ENCODE measurements at places on chromosomes 1 and 21.

DNA sequence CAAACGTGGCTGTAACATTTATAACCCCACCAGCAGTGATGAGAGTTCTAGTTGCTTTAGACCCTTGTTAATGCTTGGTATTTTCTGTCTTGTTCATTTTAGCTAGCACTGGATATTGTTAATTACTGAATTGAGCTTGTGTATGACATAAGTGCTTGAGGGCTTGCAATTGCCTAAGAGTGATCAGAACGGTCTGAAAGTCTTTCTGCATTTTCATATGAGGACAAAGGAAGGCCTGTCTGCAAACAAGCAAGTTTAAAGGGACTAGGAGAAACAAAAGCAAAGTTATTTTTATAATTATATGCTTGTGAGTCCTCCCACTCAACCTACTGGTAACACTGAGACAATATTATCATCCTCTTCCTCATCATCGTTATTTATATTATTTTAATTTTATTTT is 305.5 kb upstream of the DUSP10 start:
- no peak overlapping the region for H3K27ac ChIP-seq
- DNase-seq, result no peak
- H3K4me1 ChIP-seq, result no peaks in the 10 kb centered on the region
- no peaks in the 10 kb centered on the region for H3K27me3 ChIP-seq
- no peak overlapping the region for H3K4me3 ChIP-seq
- H3K36me3 ChIP-seq, result no peaks in the 10 kb centered on the region

DNA sequence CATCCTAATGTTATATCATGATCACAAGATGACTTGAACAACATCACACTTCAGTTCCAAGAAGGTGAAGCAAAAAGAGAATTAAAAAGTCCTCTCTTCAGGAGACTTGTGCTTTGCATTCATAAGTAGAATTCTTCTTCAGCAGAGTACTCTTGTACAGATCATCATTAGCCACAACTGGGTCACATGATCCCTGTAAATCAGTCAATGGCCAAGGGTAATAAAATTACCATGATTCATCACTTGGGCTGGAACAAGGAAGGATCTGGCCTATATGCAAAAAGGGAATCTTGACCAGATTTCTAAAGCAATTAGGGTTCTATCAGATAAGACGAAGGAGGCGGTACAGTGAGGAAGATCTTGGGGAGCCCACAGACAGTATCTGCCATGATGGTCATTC is 458.0 kb upstream of the DEPDC1 start:
- H3K36me3 ChIP-seq, result no peaks in the 10 kb centered on the region
- no peak overlapping the region for H3K27ac ChIP-seq
- no peaks in the 10 kb centered on the region for H3K27me3 ChIP-seq

- no peak overlapping the region for H3K4me3 ChIP-seq
- H3K4me1 ChIP-seq, result no peaks in the 10 kb centered on the region
- no peak for DNase-seq
- no peaks in the 10 kb centered on the region for H3K27me3 ChIP-seq
- H3K27ac ChIP-seq, result no peak overlapping the region
- H3K36me3 ChIP-seq, result no peaks in the 10 kb centered on the region
These were observed 252.4 kb upstream of the DUSP10 start for GRCh38 chr1:221994274-221994698.

GRCh38 chr1:236568285-236568894 is 35.9 kb downstream of the HEATR1 start:
- H3K4me3 ChIP-seq, result no peak overlapping the region
- H3K36me3 ChIP-seq, result peaks cover 84% of the 10 kb centered on the region
- H3K4me1 ChIP-seq, result no peaks in the 10 kb centered on the region
- DNase-seq, result no peak
- H3K27me3 ChIP-seq, result no peaks in the 10 kb centered on the region

DNA sequence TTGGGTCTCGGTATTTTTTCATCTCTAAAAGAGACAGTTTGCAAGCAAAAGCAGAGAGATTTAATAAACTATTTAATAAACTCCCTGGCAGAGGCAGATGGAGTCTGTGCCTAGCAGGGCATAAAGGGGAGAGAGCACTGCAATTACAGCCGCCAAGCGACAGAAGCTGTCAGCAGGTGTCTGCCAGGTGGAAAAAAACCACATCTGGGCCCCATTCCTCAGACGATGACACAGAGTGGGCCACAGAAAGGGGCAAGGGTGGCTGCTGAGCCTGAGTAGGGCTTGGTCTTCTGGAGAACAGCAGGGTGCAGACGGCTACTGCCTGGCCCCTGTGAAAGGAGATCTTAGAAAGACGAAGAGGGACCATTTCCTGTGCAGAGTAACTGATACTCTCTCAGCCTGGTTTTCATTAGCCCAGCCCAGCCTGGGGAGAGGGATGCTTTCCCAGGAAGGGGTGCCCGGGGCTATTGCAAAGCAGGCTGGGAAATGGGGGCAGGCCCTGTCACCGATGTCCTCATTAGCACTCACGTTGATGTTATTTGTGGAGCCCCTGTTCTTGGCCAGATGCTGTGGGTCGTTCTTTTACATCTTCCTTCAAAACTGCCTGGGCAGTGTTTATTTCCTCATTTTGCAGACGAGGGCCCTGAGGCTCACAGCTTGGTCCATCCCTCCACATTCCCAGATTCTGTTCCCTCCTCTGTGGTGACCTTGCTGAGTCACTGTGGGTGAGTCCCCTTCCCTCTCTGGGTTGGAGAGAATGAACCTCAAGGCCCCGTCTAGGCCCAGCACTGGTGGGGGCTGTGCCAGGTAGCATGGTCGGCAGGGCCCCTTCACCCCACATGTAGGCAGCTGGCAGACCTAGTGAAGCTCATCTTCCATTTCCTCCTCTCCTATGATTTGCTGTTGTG is 472.7 kb downstream of the PTPRU start:
- H3K36me3 ChIP-seq, result no peaks in the 10 kb centered on the region
- no peak overlapping the region for H3K4me3 ChIP-seq
- H3K27me3 ChIP-seq, result no peaks in the 10 kb centered on the region
- no peaks in the 10 kb centered on the region for H3K4me1 ChIP-seq
- no peak overlapping the region for H3K27ac ChIP-seq
- no peak for DNase-seq

GRCh38 chr1:94551449-94551848 is 9.9 kb upstream of the F3 start:
- no peaks in the 10 kb centered on the region for H3K36me3 ChIP-seq
- peaks cover 16% of the 10 kb centered on the region for H3K4me1 ChIP-seq
- no peak for DNase-seq
- no peak overlapping the region for H3K27ac ChIP-seq

GRCh38 chr1:87268111-87268510 is 60.6 kb upstream of the LMO4 start:
- no peak for DNase-seq
- H3K27ac ChIP-seq, result no peak overlapping the region
- H3K4me1 ChIP-seq, result 0 out of 2 replicates have a peak, but pooled peaks cover 2% of the 10 kb centered on the region
- no peaks in the 10 kb centered on the region for H3K27me3 ChIP-seq
- no peaks in the 10 kb centered on the region for H3K36me3 ChIP-seq

DNA sequence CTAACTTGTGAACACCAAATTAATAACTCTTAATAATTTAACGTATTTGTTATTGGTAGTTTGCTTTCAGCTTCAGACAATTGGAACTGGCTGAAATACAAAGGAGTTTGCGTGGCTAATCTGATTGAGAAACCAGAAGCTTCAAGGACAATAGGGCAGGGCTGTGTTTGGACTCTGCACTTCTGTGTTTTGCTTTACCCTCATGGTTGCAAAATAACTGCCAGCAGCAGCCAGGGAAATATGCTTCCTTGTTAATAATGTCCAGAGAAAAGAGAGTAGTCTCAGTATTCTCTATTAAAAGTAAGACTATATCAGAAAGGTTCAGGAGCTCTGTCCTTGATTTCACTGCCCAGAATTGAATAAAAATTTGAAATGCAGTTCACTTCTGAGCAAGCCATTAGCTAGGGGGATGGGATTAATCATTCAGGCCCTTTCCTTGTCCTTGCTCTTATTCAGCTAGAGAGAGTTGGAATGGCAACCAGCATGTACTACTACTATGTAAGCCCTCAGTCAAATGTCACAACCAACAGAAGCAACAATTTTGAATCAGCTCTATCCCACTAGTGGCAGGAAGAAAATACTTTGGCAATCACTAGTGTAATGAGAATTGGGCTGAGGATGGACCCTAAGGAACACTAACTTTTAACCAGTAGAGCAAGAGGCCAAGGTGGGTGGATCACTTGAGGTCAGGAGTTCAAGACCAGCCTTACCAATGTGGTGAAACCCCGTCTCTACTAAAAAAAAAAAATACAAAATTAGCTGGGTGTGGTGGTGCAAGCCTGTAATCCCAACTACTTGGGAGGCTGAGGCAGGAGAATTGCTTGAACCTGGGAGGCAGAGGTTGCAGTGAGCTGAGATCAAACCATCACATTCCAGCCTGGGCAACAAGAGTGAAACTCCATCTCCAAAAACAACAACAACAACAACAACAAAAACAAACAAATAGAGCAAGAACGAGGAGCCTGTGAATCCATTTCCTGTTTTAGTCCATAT is 76.8 kb downstream of the POU2F1 start:
- H3K27ac ChIP-seq, result no peak overlapping the region
- no peaks in the 10 kb centered on the region for H3K27me3 ChIP-seq
- no peak for DNase-seq
- peaks cover 14% of the 10 kb centered on the region for H3K36me3 ChIP-seq

- no peak overlapping the region for H3K27ac ChIP-seq
- H3K27me3 ChIP-seq, result no peaks in the 10 kb centered on the region
- H3K4me1 ChIP-seq, result no peaks in the 10 kb centered on the region
- H3K36me3 ChIP-seq, result no peaks in the 10 kb centered on the region
- H3K4me3 ChIP-seq, result no peak overlapping the region
These were observed 320.2 kb upstream of the NFIA start for GRCh38 chr1:60762176-60762575.

DNA sequence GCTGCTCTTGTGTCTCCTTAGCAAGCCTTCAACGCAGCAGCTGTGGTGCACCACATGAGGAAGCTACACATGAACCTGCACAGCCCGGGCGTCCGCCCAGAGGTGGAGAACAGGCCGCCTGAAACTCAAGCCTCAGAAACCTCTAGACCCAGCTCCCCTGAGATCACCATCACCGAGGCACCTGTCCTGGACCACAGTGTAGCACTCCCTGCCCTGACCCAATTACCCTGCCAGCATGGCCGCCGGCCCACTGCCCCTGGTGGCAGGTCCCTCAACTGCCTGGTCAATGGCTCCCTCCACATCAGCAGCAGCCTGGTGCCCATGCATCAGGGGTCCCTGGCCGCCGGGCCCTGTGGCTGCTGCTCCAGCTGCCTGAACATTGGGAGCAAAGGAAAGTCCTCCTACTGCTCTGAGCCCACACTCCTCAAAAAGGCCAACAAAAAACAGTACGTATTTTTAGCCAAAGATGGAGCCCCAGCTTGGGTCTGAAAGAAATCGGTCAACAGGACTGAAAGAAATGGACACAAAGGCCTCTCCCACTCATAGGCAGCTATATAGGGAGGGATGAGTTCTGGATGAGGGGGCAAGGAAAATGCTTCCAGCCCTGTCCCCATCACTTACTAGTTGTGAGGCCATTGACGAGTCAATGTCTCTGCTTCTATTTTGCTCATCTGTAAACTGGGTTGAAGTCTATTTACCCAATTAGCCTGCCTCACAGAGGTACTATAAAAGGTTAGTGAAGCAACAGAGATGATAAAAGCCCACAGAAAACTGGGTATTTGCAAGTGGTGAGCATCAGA is 28.5 kb downstream of the CAMK1G start:
- DNase-seq, result no peak
- no peaks in the 10 kb centered on the region for H3K27me3 ChIP-seq
- H3K4me3 ChIP-seq, result no peak overlapping the region
- no peaks in the 10 kb centered on the region for H3K36me3 ChIP-seq
- H3K4me1 ChIP-seq, result no peaks in the 10 kb centered on the region

GRCh38 chr1:172642970-172643369 is 15.9 kb upstream of the FASLG start:
- DNase-seq, result no peak

GRCh38 chr1:14706631-14707030 is 108.1 kb downstream of the KAZN start:
- H3K27me3 ChIP-seq, result no peaks in the 10 kb centered on the region
- no peak overlapping the region for H3K4me3 ChIP-seq
- peaks cover 20% of the 10 kb centered on the region for H3K36me3 ChIP-seq

- H3K36me3 ChIP-seq, result no peaks in the 10 kb centered on the region
- no peak overlapping the region for H3K4me3 ChIP-seq
- no peaks in the 10 kb centered on the region for H3K27me3 ChIP-seq
- H3K4me1 ChIP-seq, result no peaks in the 10 kb centered on the region
- no peak overlapping the region for H3K27ac ChIP-seq
- no peak for DNase-seq
These were observed 26.5 kb upstream of the SLC45A3 start for GRCh38 chr1:205706601-205707502.

- no peak overlapping the region for H3K4me3 ChIP-seq
- peaks cover 36% of the 10 kb centered on the region for H3K36me3 ChIP-seq
- peaks cover 6% of the 10 kb centered on the region for H3K4me1 ChIP-seq
- no peak overlapping the region for H3K27ac ChIP-seq
- H3K27me3 ChIP-seq, result no peaks in the 10 kb centered on the region
These were observed 3.8 kb downstream of the CTPS1 start for GRCh38 chr1:40983286-40983685.

GRCh38 chr1:184988506-184988905 is 14.2 kb upstream of the NIBAN1 start:
- no peak overlapping the region for H3K27ac ChIP-seq
- DNase-seq, result no peak
- H3K36me3 ChIP-seq, result no peaks in the 10 kb centered on the region
- H3K4me1 ChIP-seq, result no peaks in the 10 kb centered on the region
- H3K27me3 ChIP-seq, result no peaks in the 10 kb centered on the region

DNA sequence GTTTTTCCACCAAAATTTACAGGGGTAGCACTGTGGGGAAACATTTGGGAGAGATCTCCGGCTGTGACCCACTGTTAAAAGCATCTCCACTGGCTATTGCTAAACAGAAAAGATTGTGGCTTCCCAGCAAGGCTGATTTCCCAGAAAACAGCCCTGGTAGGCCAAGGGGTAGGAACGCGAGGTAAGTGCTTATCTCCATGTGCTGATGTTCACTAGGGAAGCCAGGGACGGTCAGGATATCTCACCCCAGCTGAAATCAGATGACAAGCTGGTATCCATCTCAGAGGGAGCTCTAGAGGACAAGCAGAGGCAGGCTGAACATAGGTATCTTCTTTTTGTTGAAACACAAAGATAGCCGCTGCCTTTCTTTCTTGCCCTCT is 63.6 kb downstream of the MIS18A start:
- H3K4me3 ChIP-seq, result no peak overlapping the region
- DNase-seq, result no peak
- no peaks in the 10 kb centered on the region for H3K27me3 ChIP-seq
- H3K27ac ChIP-seq, result no peak overlapping the region
- H3K36me3 ChIP-seq, result no peaks in the 10 kb centered on the region
- H3K4me1 ChIP-seq, result no peaks in the 10 kb centered on the region

- no peak overlapping the region for H3K27ac ChIP-seq
- H3K36me3 ChIP-seq, result peaks cover 18% of the 10 kb centered on the region
- no peak for DNase-seq
These were observed 77.4 kb downstream of the EIF4G3 start for GRCh38 chr1:21099034-21099868.

- H3K27ac ChIP-seq, result no peak overlapping the region
- no peaks in the 10 kb centered on the region for H3K36me3 ChIP-seq
- H3K27me3 ChIP-seq, result no peaks in the 10 kb centered on the region
- H3K4me3 ChIP-seq, result no peak overlapping the region
These were observed 214.1 kb upstream of the L1TD1 start for GRCh38 chr1:61980561-61980960.
